ENCODE measurements at places on chromosomes 5 and 9.

DNA sequence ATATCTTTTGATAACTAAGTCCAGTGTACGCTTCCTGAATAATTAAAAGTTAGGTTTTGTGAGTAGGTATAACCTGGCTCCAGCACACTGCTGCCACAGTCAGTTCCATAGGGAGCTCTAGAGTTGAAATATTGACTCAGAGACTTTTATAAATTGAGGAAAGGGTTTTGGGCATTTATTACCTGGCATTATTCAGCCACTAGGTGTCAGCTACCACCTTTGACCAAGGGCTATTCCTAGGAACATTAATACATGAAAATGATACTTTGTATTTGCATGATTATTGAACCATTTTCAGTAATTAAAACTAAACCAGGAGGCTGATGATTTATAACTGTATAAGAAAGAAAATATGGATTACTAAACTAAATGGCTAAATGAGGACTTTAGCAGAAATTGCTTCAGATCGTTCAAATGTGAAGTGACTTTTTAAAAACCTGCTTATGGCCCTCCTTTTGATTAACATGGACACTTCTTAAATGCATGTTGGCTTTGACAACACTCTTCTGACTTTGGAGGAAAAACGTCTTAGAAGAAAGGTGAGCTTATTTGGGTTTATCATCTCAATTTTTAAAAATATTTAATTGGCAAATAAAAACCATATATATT lies 83.0 kb downstream of the SMC2 start:
- peak; percentile 66 for ATAC-seq

DNA sequence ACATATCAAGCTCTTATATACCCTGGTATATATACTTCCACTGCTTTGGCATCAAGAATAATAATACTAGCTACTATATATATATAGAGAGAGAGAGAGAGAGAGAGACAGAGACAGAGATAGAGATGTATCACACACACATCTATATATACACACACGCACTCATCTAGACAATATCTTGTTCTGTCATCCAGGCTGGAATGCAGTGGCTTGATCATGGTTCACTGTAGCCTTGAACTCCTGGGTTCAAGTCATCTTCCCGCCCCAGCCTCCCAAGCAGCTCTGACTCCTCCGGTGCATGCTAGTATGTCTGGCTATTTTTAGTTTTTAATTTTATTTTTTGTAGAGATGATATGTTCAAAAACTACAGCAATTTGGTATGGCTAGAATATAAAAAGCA lies 22.5 kb downstream of the ANKHD1 start:
- ATAC-seq, result no peak

DNA sequence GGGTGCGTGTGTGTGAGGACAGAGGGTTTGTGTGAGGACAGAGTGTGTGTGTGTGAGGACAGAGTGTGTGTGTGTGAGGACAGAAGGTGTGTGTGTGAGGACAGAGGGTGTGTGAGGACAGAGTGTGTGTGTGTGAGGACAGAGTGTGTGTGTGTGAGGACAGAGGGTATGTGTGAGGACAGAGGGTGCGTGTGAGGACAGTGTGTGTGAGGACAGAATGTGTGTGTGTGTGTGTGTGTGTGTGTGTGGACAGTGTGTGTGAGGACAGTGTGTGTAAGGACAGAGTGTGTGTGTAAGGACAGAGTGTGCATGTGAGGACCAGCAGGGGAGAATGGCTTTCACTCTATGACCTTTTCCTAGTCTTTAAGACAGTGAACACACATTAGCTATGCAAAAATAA lies 63.1 kb upstream of the UBAC1 start:
- ATAC-seq, result no peak

- peak; percentile 62 for ATAC-seq
These were observed 530 bp downstream of the RAPGEF1 start for GRCh38 chr9:131739133-131739958.

- ATAC-seq, result no peak
These were observed 36.4 kb downstream of the SREK1 start for GRCh38 chr5:66180282-66181155.

DNA sequence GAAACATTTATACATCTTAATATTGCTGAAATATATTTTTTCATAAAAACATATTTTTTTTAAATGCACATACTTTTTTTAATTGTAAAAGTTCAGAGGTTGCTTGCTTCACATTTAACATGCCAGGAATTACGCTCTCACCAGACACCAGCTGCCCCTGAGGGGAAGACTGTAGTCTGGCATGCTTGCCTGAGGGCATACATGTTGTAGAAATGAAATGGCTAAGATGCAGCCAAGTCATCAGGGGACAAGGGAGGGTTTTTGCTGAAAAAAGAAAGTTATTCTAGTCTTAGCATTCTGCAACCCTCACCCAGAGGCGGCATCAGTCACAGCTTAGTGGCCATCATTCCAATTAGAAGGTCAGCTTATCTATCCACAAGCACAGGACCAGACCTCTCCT lies 426.7 kb upstream of the FTMT start:
- ATAC-seq, result no peak

- ATAC-seq, result no peak
These were observed 44.5 kb downstream of the RAPGEF1 start for GRCh38 chr9:131695366-131695765.

- no peak for ATAC-seq
These were observed 32.8 kb upstream of the SPRY4 start for GRCh38 chr5:142357469-142358090.

- no peak for ATAC-seq
These were observed 74.2 kb upstream of the FBXL7 start for GRCh38 chr5:15425766-15426165.

- no peak for ATAC-seq
These were observed 266.4 kb upstream of the ZNF608 start for GRCh38 chr5:125012727-125013451.

- ATAC-seq, result no peak
These were observed 382.3 kb downstream of the PTPRD start for GRCh38 chr9:10230512-10230911.

- ATAC-seq, result no peak
These were observed 14.0 kb downstream of the OLFML2A start for GRCh38 chr9:124790801-124791505.

DNA sequence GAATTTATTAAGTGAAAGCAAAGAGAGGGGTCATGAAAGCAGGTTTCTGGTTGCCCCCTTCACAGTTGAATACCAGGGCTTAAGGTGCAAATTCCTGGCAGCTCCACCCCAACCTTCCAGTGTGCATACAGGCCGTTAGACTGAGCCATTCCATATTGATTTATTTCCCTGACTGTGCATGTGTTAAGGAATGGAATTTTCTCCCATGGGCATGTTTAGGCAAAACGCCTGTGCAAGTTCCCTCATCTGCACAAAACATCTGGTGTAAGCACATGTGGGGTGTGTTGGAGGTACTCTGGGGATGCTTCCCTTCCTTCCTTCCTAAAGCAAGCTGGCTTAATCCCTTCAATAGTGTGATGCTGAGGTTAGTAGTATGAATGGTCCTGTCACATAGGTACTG lies 1470.6 kb downstream of the MAT2B start:
- no peak for ATAC-seq

DNA sequence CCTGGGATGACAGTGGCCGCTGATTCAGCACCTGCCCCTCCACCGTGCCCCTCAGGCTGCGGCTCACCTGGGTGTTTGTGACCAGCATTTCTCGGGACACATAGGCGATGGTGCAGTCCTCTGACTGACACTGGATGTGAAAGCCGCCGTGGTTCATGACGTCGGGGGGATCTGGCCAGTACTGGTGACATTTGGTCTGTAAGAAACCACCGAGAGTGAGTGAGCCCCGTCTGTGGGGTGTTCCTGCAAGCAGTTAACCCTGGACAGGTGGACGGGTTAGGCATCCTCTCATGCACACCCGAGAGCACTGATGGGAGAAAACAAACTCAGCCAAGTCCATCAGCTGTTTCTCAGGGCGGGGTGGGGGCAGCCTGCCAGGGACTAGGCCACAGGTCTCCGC lies 62.5 kb upstream of the EPB41L4B start:
- no peak for ATAC-seq

DNA sequence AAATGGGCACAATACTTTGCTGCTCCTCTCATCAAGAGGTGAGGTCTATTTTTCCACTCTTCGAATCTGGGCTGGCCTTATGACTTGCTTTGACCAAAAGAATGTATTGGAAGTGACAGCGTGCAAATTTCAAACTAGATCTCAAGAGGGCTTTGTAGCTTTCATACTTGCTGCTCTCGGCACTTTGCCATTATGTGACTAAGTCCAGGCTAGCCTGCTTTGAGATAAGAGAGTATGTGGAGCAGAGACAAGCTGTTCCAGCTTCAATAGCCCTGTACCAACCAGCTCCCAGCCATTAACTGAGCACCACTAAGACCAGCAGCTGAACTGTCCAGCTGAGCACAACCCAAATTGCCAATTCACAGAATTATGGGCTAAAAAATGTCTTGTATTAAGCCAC lies 124.6 kb downstream of the ACER2 start:
- no peak for ATAC-seq

DNA sequence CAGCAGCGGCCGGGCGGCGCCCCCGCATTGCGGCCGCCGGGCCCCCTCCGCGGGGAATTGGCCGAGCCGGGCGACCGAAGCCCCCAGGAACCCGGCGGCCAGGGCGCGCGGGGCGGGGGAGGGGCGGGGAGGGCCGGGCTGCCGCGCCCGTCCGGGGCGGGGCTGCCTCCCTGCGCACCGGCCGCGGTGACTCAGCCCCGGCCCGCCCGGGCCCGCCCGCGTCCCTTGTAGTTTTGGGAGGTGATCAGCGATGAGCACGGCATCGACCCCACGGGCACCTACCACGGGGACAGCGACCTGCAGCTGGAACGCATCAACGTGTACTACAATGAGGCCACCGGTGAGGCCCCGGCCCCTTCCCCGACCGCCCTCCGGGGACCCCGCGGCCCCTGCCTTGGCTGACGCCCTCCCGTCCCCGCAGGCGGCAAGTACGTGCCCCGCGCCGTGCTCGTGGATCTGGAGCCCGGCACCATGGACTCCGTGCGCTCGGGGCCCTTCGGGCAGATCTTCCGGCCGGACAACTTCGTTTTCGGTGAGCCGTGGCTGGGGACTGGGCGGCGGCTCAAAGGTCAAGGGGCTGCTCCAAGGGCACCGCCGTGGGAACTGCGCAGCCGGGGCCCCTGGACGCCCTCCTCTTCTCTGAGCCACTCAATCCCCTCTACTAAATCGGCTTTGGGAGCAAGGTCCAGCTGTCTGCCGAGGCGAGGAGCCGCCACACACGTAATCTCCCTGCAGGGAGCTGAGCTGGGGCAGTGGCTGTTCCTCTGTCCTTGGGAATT lies 592 bp downstream of the TUBB4B start:
- ATAC-seq, result no peak

DNA sequence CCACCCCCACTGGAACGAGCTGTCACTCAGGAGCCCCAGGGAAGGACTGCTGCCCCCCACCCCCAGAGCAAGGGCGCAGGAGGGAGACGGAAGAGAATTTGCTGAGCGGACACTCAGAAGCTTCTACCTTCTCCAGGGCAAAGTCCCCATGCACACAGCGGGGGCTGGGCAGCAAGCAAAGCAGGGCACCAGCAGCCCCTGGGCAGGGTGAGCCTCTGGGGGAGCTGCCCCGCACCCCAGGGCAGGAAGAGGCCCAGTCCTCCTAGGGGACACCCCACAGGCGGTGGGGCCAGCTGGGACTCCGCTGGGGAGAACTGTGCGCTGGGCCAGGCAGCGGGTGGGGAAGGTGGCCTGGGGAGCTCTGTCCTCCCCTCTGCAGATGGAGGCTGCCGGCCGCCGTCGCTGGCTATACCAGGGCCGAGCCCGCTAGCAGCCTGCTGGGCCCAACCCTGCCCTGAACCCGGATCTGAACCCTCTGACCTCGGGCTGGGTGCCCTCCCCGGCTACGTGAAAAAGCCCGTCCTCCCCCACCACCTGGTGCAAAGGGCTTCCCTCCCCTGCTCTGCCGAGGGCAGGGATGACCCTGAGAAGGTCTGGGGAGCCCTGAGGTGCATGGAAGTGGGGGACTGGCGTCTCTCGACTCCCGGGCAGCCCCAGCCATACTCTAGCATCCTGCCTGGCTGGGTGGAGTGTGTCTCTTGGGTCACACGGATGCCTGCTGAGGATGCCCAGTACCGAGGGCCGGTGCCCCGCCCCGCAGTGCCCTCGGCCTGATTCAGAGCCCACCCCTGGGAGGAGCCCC lies 597 bp upstream of the SLC34A3 start:
- no peak for ATAC-seq

- ATAC-seq, result no peak
These were observed 21.0 kb upstream of the TOR1B start for GRCh38 chr9:129781981-129782380.

GRCh38 chr5:59097712-59098111 lies 514.8 kb downstream of the RAB3C start:
- ATAC-seq, result no peak

GRCh38 chr5:54323495-54323894 lies 13.1 kb upstream of the ARL15 start:
- ATAC-seq, result no peak

- ATAC-seq, result no peak
These were observed 208.5 kb downstream of the FSTL4 start for GRCh38 chr5:133403741-133404364.

DNA sequence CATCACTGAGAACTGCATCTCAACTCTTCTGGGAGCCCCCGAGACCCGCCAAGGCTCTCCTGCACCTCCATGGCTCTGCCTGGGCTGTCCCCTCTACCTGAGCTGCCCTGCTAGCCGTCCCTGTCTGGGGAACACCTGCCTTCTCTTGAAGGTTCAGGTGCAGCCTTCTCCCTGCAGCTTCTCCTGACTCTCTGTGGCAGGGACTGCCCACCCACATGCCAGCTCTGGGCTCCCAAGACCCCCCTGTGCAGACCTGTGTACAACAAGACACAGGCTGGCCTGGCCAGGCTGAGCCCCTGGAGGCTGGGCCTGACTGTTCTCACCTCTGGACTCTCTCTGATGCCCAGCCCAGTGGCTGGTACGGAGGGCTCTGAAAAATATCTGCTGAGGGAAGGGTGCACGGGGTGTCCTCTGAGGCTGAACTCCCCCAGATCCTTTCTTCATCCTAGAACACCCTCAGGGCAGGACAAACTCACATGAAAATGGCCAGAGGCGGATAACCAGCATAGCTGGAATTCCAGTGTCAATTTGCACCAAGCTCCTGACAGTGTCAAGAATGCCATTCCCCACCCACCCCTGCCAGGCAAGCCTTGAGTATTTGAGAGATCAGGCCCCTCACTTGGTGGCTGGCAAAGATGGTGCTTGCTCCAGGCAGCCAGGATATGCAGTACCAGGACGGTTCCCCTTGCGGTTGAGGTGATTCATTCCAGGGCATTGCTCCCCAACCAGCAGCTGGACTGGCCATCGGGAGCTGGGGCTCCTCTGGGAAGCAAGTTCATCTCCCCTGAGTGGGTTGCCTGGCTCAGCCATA lies 40.9 kb upstream of the SLC25A51 start:
- peak; percentile 46 for ATAC-seq

Data from SK-N-SH treated with all-trans-retinoic acid at 6 μM for 48 hours (cell line).